ENCODE measurements at places on chromosomes 3 and 15. TPM values are rescaled to one million over a fixed set of nuclear protein-coding genes. Genes with fewer than 3 reads are reported as not detected.

- no peak for DNase-seq
Measured at GRCh38 chr3:9276761-9277370, 27.4 kb upstream of the SRGAP3 start.

- DNase-seq = no peak
Measured at GRCh38 chr3:49164983-49165720, 979 bp downstream of the CCDC71 start.

DNA sequence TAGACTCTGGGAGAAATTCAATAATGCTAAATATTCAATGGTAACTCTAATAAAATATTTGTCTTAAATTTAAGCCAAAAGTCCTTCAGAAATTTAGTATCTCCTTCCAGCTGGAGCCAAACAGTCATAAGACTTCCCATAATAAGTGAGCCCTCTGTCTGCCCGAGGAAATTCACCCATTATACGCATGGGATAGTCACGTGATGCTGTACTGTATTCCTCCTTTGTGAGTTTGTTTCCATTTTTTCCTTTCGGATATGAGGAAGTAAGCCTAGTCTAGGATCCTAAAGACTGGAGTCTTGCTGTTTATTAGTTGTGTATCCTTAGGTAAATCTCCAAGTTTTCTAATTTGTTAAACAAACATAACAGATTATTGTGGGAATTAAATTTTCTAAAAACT, 110.4 kb upstream of the PLAAT1 start:
- DNase-seq = peak; percentile 84

- DNase-seq = no peak
Measured at GRCh38 chr3:36182024-36182423, 198.3 kb upstream of the STAC start.

DNA sequence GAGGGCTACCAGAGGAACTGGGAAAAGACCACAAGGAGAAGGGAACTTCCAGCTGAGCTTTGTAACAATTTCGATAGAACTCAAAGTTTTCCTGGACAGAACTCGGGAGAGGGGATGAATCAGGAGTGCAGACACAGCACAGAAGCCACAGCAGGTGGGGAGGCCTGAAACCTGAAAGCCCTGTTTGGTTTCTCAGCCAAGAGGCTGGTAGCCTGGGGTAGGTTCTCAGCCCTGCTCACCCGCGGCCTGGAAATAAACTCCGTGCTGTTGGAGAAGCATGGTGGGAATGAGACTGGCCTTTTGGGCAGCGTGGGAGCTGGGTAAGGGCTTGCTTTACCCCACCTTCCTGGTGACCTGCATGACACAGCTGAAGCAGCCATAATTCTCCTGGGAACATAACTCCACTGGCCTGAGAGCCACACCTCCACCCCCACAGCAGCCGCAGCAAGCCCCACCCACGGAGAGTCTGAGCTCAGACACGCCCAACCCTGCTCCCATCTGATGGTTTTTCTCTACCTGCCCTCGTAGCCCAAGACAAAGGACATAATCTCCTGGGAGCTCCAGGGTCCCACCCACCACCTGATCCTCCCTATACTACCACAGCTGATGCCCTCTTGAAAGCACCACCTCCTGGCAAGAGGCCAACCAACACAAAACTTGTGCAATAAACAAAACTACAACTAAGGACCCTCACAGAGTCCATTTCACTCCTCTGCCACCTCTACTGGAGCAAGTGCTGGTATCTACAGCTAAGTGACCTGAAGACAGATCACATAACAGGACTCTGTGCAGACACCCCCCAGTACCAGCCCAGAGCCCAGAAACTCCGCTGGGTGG, 52.5 kb upstream of the CHRM5 start:
- DNase-seq = no peak

- peak; percentile 11 for DNase-seq
Measured at GRCh38 chr3:177538048-177538749, 340.9 kb upstream of the TBL1XR1 start.

GRCh38 chr3:148845756-148846395, 18.3 kb downstream of the CPB1 start:
- DNase-seq = no peak

GRCh38 chr3:116969646-116970045, 260.1 kb downstream of the TUSC7 start:
- no peak for DNase-seq

DNA sequence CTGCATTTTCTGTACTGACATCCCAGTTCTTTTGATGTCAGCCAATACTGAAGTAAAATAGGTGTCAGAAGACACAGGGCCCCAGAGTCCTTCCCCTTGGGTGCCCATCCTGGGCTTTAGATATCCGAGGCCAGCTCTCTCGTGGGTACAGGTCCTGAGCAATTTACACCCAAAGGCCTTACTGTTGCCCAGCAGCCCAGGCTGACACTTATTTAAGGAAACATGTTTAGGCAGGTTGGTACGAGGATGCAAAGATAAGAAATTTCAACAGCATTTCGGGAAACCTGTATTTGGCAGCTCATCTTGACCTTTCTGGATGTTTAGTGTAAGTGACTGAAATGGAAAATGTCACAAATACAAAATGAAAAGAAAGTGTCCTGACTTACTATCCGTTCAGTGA, 130.0 kb upstream of the IL12A start:
- DNase-seq = no peak

- DNase-seq = no peak
Measured at GRCh38 chr3:129558772-129559564, 16.0 kb downstream of the H1-8 start.

DNA sequence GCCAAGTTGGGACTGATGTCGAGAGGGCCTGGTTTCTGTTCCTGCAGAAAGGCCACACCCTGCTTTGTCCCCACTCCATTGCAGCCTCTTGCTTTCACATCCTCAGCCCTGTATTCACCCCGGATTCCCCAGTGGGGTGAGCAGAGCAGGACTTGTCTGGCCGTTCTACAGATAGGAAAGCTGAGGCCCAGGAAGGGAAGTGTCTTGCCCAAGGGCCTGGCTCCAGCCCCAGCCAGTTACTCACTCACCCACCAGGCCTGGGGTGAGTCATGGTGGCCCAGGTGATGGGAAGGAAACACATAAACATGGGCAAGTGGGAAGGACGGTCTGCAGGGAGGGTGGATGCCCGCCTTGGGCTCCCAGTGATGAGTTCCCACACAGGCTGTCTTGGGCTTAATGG, 6.1 kb upstream of the DUSP7 start:
- DNase-seq = no peak

- DNase-seq = no peak
Measured at GRCh38 chr15:52496776-52497470, 31.8 kb downstream of the MYO5A start.

DNA sequence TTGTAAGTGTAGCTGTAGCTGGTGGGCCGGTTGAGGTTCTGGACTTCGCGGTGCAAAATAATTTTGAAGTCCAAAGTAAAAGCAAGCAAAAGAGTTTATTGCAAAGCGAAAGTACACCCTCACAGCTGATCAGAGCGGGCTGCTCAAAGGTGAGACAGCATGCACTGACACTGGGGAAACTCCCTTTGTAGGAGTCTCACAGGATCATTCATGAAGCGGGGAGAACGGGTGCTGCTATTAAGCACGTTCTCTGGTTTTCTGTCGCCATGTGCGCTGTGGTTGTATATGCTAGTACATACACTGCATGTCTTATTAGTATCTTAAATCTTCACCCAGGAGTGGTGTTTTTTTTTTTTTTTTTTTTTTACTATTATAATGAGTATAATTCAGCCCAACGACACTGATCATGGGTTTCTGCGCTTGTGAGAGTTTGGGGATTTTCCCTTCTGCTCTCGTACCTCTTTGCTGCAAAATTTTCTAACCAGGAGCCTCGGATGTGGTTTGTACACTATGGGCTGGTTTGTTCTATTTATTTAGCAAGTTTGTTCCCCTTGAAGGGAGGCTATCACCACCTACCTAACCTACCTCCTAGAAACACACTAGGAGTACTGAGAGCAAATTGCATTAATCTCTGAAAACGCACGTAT, 1.4 kb upstream of the AP4E1 start:
- DNase-seq = no peak

DNA sequence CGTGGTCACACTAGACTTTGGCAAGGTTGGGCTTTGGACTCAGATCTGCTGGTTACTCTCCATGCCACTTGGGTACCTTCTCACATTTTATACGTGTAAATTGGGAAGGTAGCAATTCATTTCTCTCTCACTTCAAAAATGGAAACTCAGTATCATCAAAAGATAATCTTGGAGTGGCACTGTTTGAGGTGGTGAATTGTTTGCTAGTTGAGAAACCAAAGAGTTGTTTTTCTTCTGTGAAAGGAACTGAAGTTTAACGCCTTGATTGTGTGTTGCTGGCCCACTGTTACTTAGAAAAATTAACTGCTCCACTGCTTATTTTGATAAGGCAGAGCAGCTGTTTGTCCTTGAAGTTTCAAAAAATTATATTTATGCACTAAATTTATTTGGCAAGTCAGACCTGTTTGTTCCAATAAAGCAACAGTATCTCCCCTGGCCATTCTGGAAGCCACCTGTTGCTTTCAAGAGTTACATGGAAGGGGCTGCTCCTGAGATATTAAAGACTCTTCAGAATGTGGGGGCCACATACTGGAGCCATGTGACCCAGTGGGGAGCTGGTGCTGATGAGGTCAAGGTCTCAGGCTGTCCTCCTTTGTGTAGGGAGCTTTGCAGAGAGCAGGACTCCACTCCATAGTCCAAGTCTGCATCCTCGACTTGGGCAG, 16.2 kb downstream of the PLCL2 start:
- no peak for DNase-seq

- DNase-seq = no peak
Measured at GRCh38 chr3:156418428-156418827, 136.5 kb downstream of the SSR3 start.

DNA sequence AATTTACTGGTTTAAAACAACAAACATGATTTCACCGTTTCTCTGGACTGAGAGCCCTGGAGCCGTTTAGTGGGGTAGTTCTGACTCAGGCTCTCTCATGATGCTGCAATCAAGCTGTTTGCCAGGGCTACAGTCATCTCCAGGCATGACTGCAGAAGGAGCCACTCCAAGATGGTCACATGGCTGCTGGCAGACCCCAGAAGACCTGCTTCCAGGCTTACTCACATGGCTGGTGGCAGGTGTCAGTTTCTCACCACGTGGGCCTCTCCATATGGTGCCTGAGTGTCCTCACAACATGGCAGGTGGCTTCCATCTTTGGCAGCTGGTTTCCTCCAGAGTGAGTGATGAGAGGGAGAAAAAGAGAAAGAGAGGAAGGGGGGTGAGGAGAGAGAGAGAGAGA, 378.3 kb upstream of the RGMA start:
- no peak for DNase-seq

DNA sequence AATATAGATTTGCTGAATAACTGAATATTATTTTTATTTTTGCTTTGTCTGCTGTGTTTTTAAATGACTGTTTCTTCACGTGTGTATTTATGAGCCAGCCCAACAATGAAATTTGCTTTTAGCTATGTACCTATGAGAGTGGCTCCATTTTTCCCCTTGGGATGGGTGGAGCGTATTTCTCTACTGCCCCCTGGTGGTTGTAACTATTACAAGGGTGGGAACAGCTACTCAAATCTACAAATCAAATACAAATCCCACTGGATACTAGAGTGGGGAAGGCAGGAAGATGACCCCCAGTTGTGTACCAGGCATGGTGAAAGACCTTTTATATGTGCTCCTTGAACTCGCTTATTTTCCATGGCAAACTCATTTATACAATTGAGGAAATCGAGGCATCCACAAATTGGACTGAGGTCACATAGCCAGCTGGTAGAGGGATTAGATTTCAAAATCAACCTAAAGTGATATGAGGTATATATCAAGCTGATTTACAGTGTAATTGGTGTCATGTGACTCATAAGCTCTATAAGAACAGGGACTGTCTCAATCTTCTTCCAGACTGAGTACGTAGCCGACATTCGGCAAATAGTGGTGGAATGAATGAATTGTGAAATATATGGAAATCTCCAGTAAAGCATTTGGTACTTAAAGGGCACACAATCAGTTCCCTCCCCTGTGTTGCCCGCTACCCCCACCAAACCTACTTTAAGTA, 69.5 kb upstream of the VEPH1 start:
- peak; percentile 76 for DNase-seq

DNA sequence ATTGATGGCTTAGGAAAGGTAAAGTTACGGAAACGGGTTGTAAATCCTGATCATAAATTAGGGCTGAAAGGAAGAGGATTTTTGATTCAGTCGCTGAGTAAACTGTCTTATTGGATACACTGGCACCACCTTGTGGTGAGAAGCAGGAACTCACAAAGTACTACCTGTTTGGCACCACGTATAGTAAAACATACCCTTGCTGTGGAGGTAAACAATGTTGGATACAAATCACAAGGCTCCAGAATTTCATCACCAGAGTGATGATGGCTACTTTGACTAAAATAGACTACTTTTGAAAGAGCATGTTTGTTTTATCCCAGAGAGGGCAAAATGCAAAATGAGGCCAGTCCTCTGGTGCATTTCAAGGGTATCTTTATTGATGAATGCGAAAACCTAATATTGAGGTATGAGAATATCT, 216.9 kb downstream of the IGSF11 start:
- DNase-seq = peak; percentile 74

DNA sequence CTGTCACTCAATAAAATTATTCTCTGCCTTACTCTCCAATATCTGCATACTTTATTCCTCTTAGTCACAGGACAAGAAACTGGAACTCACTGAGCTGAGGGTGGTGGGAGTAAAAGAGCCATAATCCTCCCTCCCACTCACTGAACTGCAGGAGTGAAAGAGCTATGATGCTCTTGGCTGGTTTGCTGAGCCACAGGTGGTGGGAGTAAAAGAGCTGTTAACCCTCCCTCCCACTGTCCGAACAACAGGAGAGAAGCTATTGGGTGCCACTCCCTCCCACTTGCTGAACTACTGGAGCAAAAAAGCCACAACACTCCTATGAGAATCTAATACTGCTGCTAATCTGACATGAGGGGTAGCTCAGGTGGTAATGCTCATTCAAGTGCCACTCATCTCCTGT, 391.0 kb downstream of the NSUN3 start:
- no peak for DNase-seq

- DNase-seq = no peak
Measured at GRCh38 chr3:27025718-27026117, 343.5 kb downstream of the NEK10 start.

GRCh38 chr3:131033480-131034080, 6.9 kb downstream of the NEK11 start:
- DNase-seq = peak; percentile 63

DNA sequence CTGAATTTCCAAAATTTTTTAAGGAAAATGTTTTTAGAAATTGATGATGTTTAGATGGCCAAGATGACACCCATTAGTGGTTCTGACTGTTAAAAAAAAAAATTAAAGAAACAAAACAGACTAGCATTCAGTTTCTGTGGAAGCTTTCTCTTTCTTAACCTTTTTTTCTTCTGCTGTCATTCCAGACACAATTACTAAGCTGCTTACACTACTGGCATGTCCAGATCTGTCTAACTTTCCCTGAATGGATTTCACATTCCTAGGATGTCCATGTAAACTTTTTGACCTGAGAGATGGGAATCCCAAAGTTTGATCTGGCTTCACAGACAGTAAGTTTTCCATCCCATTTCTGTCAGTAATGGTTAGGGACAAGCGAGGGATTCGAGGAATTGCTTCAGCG, 10.3 kb upstream of the MTMR10 start:
- DNase-seq = no peak

The MTFMT gene
- 33.6 TPM for total RNA-seq

The PLA2G4D gene
- total RNA-seq = not detected

The NDN gene
- 39.3 TPM for total RNA-seq

The HCN4 gene
- not detected for total RNA-seq

The SLC51A gene
- total RNA-seq = not detected

The FOXB1 gene
- total RNA-seq = not detected

All from SK-MEL-5 (cell line).